ENCODE measurements at places on chromosomes 4 and X.

DNA sequence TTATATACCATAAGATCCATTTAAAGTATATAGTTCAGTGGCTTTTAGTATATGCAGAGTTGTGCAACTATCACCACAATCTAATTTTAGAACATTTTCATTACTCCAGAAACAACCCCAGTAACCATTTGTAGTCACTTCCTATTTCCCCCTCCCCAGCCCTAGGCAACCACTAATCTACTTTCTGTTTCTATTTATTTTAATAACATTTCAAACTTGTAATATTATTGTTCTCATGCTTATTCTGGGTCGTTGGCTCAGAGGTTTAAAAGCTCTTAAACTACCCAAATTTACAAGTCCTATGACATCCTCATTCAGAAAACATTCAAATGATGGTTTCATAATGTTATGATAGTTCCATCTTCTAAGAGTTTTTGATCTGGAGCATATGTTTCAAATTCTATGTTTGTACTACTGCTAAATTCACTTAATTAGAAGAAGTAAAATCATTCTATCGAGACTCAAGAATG lies 18.4 kb downstream of the XIAP start:
- no peak for DNase-seq

- DNase-seq, result peak; percentile 9
Measured at GRCh38 chr4:64271601-64272081, 137.6 kb downstream of the TECRL start.

- DNase-seq, result peak; percentile 72
Measured at GRCh38 chr4:13656569-13657405, 29.3 kb upstream of the BOD1L1 start.

DNA sequence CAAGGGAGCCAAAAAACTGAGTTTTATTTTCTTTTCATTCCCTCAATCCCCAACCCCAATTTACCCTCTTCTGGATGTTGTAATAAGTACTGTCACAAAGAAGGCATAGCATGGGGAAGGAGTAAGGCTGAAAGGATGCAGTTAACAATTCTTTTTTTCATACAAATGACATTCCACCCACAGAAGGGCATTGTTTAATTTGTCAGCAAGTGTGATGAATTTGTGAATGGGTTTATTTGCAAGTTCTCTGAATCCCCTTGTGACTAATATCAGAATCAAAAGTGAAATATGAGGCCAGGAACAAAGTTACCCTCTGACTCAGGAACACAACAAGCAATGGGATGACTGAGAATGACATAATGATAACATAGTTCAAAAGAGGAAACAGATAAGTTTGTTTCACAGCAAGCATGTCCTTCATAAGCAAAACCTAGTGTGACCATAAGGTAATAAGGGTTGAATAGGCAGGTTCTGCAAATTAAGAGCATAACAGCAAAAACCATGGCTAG lies 2.1 kb downstream of the GEMIN8 start:
- DNase-seq, result no peak

- DNase-seq, result peak; percentile 13
Measured at GRCh38 chr4:19883841-19884240, 367.9 kb upstream of the SLIT2 start.

GRCh38 chr4:155442267-155443105 lies 65.7 kb upstream of the MAP9 start:
- DNase-seq, result peak; percentile 81

DNA sequence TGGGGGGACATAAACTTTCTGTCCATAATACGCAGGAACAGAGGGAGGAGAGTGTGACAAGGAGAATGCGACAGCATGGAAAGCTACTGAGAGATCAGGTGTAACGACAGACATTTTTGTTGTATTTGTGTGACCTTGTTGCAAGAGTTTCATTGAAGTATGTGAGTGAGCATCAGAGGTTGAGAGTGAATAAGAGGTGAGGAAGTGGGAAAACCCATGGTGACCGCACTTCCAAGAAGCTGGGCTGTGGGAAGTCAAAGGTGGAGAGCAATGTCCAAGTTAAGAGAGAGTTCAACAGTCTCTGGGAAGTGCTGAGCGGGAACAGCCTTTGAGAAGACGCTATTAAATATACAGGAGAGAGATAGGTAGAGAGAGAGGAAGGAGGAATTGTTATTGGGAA lies 76.4 kb upstream of the PGRMC2 start:
- no peak for DNase-seq

DNA sequence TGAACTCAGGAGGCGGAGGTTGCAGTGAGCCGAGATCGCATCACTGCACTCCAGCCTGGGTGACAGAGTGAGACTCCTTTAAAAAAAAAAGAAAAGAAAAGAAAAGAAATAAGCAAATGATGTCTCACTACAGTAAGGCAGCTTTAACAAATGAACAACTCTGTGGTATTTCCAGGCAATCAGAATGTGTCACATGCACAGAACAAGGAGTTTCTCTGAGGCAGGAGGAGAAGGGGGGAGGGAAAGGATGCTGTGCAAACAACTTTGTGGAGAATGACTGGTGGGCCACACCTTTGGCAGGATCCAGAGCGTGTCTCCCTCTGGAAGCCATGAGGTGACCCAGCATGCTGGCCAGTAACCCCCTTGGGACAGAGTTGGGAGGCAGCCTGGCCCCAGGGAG lies 57.6 kb downstream of the RAI2 start:
- DNase-seq, result no peak

- DNase-seq, result peak; percentile 59
Measured at GRCh38 chr4:150501009-150501727, 80.8 kb upstream of the MAB21L2 start.

DNA sequence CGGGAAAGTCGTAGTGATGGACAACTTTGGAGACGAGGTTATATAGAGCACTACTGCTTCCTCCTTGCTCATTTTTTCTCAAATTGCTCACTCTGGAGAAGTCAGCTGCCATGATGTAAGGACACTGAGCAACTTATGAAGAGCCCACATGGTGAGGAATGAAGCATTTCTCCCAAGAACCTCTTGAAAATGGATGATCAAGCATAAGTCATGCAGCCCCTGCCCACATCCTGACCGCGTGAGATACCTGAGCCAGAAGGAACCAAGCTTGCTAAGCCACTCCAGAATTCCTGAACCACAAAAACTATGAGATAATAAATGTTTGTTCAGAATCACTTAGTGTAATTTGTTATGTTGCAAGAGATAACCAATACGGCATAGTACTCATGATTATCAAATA lies 42.8 kb downstream of the PDE5A start:
- DNase-seq, result no peak

DNA sequence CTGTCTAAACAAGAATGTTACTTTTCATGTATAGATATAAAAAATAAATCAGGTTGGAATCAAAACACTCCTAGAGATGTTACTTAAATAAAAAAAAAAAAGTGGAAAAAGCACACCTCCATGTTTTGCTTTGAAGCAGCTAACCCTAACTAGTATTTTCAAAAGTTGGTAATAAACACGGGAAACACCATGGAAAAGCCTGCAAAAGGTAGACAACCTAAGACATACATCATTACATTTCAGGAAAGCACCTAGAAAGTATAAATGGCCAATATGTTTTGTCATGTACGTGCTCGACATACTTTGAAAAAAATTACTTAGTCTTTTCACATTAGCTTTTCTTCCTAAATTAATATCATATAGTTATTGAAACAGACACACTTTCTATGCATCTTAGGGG lies 130.1 kb upstream of the SH3RF1 start:
- no peak for DNase-seq

DNA sequence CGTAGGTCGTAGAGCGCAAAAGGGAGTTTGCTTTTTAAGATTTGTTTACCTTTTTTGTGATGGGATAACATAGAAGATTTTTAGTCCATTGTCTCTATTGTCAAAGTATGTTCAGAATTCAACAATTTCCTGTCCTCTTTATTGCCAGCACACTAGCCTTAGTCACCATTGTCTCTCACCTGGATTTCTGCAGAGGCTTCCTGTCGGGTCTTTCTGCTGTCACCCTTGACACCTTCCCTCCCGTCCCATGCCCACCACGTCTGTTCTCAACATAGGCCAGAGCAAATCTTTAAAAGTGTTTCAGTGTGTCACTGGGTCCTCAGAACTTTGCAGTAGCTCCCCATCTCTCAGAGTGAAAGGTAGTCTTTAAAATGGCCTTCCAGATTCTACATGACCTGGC lies 323.9 kb downstream of the TENM3 start:
- DNase-seq, result no peak

DNA sequence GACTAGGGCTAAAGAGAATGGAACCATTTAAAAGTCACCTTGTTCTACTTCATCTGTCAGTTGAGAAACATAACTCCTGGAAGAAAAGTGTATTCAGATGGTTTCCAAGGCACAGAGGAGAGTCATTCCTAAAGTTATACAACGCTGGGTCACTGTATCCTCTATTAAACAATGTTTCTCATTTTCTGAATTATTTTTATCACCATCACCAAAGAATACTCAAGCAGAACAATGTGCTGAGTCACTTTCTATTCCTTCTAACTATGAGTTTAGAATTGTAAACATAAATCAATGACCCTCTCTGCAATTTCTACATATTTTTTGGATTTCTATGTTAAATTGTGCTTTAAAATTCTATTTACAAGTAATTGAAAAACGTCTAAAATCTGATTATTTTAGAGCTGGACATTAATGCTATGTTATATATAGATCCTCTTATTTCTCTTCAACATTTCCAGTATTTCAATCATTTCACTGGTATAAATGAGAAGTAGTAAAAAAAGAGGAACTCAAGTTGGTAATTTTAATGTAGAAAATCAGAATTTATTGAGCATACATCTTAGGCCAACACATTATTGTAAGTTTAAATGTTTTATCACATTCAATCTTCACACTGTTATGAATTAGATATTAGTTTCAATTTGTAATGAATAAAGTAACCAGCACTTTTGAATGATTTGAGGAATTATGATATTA lies 7.5 kb downstream of the DTHD1 start:
- no peak for DNase-seq

- DNase-seq, result no peak
Measured at GRCh38 chr4:16846540-16847117, 51.8 kb downstream of the LDB2 start.

DNA sequence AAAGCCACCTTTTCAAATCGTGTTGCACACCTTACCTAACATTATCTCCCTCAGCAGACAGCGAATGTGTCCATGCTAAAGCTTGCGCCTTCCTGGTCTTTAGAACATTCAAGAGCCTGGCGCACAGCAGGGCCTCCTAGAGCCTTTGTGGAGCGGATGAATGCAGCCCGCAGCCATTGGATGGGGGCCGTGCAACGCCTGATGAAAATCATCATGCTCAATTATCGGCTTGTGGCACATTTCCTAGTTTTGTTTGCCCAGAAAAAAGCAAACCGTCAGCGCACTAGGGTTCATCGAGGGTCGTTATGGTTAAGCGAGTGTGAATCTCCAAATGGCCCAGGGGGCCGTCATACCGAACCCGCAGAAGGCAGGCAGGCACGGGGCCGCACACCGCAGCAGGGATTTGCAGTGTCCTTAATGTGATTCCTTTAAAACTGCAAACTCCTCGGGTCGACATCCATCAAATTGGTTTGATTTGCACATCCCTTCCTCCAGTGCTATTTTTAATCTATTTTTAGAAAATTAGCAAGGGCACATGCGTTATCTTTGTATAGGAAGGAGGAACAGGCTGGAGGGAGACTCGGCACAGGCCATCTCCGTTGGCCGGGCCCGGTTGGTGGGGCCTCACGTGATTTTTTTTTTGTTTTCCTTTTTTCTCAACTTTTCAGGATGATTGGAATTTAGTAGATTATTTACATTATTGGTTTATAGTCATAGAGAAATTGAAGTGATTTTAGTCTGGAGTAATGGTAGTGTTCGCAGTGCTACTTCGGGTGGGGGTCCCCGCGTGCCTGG lies 53.1 kb downstream of the ABLIM2 start:
- no peak for DNase-seq

GRCh38 chr4:117893207-117893606 lies 141.1 kb upstream of the NDST3 start:
- no peak for DNase-seq

DNA sequence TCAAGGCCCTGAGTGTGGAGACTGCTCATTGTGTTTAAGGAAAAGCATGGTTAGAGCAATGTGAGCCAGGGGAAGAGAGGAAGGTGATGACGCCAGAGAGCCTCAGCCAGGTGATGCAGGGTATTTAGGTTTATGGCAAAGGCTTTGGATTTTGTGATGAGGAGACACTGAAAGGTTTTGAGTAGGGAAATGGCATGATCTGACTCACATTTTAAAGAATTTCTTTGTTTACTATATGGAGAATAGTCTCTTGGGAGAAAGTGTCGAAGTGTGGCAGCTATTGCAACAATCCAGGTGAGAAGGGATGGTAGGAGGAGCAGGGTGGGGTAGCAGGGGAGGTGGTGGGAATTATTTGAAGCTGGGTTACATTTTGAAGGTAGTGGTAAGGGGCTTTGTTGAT lies 293.4 kb upstream of the IGFBP7 start:
- no peak for DNase-seq

DNA sequence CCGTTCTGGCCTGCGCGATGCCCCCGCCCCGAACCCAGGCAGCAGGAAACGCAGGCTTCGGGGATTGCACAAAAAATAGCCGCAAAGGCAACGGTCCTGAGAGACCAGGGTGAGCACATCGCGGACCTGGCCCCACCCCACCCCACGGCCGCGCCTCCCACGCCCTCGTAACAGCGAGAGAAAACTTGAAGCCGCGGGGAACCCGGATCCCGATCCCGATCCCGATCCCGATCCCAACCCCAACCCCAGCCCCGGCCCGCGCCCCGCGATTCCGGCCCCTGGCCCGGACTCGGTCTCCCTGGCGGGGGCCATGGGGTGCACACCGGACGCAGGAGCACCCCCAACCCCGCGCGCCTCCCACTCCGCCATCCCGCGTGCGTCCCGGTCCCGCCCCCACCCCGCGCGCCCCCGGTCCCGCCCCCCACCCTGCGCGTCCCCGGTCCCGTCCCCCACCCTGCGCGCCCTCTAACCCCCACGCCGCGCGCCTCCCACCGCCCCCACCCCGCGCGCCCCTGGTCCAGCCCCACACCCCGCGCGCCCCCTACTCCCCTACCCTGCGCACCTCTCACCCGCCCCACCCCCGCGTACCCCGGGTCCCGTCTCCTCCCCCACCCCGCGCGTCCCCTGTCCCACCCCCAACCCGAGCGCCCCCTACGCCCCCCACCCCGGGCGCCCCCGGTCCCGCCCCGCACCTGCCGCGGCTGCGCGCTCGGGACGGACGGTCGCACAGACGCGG lies 29.0 kb downstream of the NOP14 start:
- peak; percentile 87 for DNase-seq

GRCh38 chr4:147570616-147571015 lies 46.6 kb upstream of the TMEM184C start:
- peak; percentile 17 for DNase-seq

- DNase-seq, result no peak
Measured at GRCh38 chr4:39541987-39542610, 14.9 kb upstream of the UGDH start.

- no peak for DNase-seq
Measured at GRCh38 chr4:119543779-119544178, 84.8 kb downstream of the PDE5A start.
